ENCODE measurements at places on chromosomes 5 and 9.

GRCh38 chr9:16450578-16450977 is 419.9 kb downstream of the BNC2 start:
- DNase-seq: no peak

DNA sequence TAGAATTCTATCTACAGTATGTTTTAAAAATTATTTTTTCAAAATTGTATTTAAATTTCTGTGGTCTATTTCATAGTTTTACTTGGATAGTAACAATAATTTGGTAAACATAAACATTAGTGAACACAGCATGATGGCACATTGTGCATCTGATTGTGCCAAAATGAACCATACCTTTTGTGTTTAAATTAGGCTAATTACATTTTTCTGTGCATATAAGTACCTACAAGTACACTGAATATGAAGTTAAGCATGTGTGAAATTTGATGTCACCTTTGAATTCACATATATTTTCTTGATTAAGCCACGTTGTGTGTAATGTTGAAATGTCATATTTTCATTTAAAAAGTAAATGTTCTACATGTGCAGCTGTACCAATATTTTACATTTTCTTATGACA is 13.4 kb downstream of the PBX3 start:
- DNase-seq: no peak

DNA sequence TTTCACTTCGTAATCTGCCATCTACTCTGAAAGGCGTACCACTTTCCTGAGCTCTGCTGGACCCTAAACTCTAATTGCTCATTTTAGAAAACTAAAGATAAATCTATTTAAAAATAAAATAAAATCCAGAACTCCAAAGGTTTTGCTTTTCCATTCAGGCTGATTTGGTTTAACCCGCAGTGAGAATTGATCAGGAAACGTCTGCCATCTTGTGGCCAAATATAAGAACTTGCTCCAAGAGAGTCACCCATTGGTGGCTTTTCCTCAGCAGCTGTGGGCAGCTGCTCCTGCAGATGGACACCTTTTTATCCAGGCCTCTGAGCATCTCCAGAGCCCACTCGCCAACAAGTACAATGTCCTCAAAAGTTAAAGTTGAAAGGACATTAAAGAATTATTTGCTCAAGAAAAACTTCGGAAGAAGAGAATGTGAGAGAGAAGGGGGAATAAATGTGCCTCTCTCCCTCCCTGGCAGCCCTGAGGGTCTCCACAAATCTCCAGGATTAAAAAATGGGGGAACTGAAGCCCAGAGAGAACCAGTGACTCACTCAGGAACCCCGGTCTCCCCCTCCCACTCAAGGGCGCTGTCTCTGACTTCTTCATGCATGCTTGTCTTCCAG is 4.1 kb downstream of the SAXO1 start:
- DNase-seq: peak; percentile 38

DNA sequence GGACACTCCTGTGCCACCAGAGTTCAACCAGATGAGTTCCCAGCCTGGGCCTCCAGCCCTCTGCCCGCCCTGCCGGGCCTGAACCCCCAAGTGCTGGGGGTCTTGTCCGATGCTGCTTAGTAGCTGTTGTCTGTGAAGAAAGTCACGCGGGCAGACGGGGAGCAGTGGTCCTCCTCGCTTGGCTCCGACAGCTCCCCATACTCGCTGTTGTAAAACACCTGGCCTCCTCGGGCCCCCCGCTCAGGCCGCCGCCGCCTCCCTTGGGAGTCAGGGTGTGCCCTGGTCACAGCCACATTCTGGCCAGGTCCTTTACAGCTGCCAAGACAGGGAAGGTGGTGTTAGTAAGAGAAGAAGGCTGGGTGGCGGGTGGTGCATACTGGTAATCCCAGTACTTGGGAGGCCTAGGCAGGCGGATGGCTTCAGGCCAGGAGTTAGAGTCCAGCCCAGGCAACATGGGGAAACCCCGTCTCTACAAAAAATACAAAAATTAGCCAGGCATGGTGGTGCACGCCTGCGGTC is 11.8 kb upstream of the SCGB3A1 start:
- no peak for DNase-seq

DNA sequence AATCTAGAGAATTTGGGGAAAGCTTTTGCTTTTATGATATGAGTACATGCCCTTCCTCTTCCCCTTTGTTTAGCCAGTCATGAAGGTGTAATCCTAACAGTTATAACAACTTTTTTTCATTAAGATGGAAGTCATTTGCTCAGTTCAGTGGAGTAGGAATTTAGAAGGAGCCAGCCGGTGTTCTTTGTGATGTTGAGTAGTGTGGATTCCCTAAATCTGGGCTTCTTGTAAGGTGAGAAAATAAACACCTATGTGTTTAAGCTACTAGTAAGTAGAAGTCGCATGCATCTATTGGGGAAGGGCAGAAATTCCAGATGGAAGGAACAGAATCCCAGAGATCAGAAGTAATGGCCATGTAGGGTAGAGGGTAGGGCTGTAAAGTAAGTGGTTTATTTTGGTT is 13.6 kb upstream of the CNTLN start:
- no peak for DNase-seq

DNA sequence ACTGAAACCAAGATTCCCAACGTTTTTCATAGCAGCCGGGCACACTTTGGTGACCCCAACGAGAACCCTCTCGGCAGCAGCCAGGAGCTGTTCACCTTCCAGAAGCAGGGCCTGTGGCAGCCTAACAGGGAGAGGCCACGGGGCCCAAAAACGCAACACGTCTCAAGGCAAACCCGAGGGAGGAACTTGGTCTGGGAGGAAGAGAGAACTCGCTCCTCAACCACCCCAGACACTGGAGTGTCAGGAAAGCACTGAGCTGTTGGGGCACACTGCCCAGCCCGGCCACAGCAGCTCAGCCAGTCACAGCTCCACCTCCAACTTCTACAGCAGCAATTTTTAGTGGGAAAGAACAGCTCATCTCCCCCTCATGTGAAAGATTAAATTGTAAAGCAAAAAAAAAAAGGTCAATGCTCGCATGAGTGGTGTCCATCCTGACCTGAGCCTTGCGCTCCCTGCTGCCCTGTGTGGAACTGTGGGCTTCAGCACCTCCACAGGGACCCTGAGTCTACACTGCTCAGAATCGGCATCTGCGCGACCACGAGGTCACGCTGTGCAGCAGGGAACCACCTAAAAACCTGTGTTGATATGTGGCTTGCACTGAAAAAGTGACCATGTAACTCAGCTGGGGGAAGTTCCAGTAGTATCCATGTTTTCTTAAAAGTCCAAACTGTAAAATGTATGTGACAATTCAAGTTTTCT is 55.0 kb downstream of the IPPK start:
- DNase-seq: no peak

DNA sequence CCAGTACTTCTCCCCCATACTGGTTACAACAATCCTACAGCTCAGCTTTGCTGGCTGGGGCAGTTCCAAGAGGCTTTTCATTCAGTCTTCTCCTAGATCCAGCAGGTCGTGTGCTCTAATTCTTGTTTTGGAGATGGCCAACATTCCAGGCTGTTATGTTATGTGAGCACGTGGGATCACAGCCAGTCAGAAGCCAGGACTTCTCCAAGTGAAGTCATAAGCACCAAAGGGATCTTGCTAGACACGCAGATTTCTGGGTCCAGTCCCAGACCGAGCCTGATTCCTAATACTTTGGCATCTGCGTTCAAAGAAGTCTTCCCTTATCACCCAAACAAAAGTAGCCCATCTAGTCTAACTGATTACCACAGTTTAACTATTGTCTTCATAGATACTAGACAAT is 1.4 kb upstream of the LARP1 start:
- DNase-seq: no peak

DNA sequence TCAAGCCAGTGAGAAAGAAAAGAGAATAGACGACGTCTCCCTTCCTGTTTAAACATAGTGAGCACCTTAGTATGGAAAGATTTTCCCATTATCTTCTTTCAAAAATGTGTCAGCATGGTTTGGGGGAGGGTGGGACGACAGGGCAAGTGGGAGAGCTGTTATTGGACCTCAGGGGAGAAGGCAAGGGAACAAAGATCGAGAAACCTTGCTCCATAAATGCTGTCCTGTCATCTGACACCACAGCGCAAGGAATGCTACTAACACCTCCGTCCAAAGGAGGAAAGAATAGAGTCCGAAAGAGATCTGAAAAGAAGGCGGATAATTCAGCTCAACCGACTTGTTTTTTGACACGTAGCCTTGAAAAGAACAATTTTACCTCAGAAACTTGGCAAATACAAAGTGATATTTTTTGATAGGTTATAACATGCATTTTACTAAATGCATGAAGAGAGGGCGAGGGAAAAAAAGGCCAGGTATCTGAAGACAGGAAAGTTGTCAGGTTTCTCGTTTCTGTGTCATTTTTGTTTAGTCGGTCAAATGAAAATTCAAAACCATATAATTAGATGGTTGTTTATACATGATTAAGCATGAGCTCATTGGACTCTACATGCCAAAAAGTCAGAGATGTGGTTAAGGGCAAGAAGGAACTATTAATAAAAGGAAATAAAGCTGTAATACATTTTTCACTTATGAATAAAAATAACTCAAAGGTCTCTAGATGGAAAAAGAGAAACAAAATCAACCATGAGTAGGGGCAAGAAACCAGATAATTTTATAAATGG is 155.7 kb downstream of the GLIS3 start:
- no peak for DNase-seq

- no peak for DNase-seq
These were observed 57.8 kb upstream of the LPAR1 start for GRCh38 chr9:111096051-111096450.
